ENCODE measurements at places on chromosomes 2 and 18. TPM values are rescaled to one million over a fixed set of nuclear protein-coding genes. Genes with fewer than 3 reads are reported as not detected.

The EVX2 gene
- total RNA-seq = not detected

The AGAP1 gene
- 17.9 TPM for total RNA-seq

The RTP5 gene
- not detected for total RNA-seq

The LAMA1 gene
- 1.8 TPM for total RNA-seq

GRCh38 chr2:24304631-24305030, 55.7 kb downstream of the ITSN2 start:
- DNase-seq = no peak

GRCh38 chr2:162333968-162334367, 10.0 kb upstream of the GCA start:
- DNase-seq = peak; percentile 49

DNA sequence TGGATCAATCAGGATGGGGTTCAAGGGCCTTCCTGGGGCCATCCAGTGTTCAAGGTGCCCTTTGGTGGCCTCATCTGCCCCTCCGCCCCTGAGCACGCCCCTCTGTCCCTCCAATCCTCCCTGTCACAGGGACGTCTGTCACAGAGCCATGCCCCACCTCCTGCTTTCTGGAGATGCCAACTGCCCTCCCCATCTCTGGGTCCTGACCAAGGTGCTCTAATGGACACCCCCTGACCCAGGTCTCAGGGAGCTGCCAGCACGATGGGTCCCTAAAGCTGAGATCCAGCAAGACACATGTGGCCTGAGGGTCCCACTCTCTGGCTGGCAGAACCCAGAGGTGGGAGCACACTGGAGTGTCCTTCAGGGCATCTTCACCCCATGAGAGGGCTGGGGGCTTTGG, 2.1 kb upstream of the TEKT4 start:
- DNase-seq = no peak

- DNase-seq = no peak
Measured at GRCh38 chr18:50662177-50662576, 102.3 kb downstream of the MAPK4 start.

- DNase-seq = no peak
Measured at GRCh38 chr18:48852794-48853193, 98.0 kb downstream of the SMAD7 start.

- no peak for DNase-seq
Measured at GRCh38 chr2:136705336-136705735, 60.0 kb upstream of the THSD7B start.

GRCh38 chr2:197538412-197538811, 22.5 kb downstream of the MOB4 start:
- DNase-seq = no peak

DNA sequence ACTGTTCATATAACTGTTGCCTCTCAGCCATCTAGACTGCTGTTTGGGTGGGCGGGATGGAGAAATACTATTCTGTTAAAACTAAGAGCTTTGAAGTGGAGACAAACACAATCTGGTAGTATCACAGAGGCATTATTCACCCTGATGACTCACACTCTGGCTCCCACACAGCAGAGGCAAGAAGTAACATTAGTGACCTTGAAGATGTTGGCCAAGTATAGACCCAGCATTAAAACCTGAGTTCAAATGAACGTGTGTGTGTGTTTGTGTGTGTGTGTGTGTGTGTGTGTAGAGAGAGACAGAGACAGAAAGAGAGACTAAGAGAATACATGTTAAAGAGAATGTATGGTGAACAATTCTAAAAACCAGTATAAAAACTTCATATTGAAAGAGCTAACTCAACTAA, 22.5 kb upstream of the ACVR1 start:
- peak; percentile 90 for DNase-seq

GRCh38 chr2:37918742-37919186, 6.3 kb upstream of the RMDN2 start:
- DNase-seq = no peak

- DNase-seq = no peak
Measured at GRCh38 chr18:7133181-7133580, 15.6 kb upstream of the LAMA1 start.

GRCh38 chr2:171521361-171522051, 768 bp upstream of the CYBRD1 start:
- no peak for DNase-seq

- DNase-seq = peak; percentile 89
Measured at GRCh38 chr2:191664823-191665677, 12.9 kb upstream of the NABP1 start.

GRCh38 chr2:172834881-172835280, 99.2 kb downstream of the RAPGEF4 start:
- no peak for DNase-seq

GRCh38 chr2:222671259-222672067, at the start of gene MOGAT1:
Gene MOGAT1 (plus strand): TSS chr2:222671658. CDS start chr2:222671786, 128 bp downstream.
- no peak for DNase-seq

DNA sequence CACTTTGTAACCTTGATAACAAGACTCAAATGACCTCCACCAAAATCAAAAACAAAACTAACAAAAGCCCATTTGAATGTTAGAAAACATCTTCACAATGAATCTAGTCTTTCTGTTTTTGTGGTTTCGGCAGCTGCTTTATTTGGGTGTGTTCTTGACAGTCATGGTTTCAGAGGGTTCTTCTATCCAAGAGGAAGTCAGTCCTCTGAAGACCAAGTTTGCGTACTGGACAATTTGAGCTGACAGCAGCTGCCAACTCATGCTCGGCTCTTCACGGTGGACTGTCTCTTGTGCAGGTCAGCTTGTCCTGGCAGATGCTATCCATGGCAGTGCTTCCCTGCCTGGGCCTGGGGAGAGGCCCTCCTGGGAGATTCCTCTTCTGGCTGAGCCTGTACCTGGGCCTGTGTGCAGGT, 91.0 kb downstream of the TMEM17 start:
- no peak for DNase-seq

DNA sequence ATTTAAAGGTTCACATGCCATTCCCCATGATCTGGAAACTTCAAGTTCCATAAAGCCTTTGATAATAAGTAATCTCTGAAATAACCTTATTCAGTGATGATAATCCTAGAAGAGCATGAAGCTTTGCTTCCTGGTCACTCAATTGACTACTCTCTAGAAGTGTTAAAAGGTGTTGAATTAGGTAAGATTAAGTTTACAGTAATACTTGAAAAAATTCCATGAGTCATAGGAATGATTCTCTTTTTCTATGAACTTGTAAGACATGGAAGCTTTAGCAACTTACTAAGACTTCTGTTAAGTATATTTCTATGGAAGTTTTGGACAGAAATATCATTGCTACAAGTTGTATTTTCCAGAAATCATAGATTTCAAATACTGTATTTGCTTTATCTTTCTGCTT, 100.6 kb downstream of the MYO1B start:
- DNase-seq = peak; percentile 93

All from bronchial epithelial cell (primary cell).